Cardiac muscle cell (in vitro differentiated cells and primary cell): ENCODE measurements at places on chromosomes 1 and 21. TPM values are rescaled to one million over a fixed set of nuclear protein-coding genes. Genes with fewer than 3 reads are reported as not detected.

DNA sequence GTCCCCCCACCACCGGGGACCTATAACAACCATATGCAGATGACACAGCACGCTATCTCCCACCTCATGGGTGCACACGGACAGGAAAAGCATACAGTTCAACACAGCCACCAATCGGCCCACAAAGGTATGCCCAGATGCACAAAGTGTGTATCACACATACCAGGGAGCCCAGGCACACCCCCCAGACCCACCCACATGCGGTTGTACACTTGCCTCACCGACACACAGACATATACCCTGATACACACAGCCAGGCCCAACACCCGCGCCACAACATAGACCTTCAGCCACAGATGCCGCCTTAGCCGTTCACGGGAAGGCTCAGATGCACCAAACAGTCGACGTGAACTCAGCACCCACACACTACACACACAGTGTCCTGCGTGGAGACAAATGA, 5.5 kb downstream of the CROCC start:
- no peak for DNase-seq

DNA sequence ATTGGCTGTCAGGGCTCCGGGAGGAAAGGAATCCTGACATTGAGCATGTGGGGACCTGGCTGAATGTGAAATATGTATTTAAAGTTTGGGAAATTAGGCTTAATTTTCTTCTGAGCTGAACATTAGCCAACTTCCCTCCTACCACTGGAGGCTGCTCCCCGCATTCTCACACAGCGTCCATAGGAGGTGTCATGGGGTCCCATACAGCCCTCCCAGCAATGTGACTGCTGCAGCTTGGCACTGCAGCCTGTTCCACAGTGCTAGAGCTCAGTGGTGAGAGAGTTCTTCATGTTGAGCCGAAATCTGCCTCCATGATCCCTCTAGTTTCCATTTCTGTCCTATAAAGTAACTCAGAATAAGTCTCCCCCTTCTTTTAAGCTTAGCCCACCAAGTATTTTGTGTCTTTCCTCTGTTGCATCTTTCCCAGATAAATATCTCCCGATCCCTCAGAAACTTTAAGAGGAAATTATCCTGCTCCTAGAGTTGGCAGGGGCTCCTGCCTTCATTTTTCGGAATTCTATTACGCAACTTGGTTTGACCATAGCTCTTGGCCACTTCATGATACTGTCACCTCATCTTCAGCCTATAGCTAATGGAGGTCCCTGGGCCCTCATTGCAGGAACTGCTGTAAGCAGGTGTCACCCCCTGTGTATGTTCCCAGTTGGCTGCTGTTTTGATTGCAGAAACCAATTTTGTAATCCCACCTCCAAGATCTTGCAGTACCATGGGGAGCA, 2.0 kb downstream of the FCRL6 start:
- no peak for DNase-seq

- DNase-seq, result no peak
Observed at GRCh38 chr21:32795376-32795775, 23.8 kb upstream of the PAXBP1 start.

Gene BNIPL
- polyA plus RNA-seq, result 0.65 and 1.3 TPM in 2 replicates

Gene BTBD8
- polyA plus RNA-seq, result 2.7 and 3.1 TPM in 2 replicates

Gene CHRM3
- 0.93 and 2.2 TPM in 2 replicates for polyA plus RNA-seq
